ENCODE measurements at places on chromosomes 7 and 10.

GRCh38 chr10:91077549-91078071 is 142.9 kb upstream of the PCGF5 start:
- no peak for DNase-seq

DNA sequence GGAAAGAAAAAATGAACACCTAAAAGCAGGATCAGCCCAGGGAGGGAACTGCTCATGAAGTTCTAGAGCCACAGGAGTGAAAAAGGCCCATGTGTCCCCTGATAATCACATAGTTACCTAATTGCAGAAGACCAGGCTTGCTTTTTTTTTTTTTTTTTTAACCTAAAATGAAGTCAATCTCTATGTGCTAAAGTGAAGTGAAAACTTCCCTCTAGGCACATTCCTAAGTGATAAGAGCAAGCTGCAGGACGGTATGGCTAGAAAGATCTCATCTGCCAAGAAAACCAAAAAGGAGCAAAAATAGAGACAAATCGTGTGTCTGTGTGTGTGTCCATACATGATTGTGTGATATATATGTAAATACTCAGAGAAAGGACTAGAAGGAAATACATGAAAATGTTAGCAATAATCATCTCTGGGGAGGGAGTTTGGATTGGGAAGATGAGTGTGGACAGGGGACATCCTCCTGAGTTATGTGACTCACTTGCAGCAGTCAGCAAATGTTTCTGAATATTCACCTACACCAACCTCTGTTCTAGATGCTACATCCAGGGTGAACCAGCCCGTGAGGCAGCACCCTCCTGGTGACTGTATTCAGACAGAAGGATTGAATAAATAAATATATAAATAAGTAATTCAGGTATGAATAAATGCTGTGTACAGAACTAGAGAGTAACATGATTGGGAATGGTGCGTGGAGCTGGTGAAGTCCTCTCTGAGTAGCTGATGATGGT is 76.4 kb downstream of the C10orf90 start:
- no peak for DNase-seq

DNA sequence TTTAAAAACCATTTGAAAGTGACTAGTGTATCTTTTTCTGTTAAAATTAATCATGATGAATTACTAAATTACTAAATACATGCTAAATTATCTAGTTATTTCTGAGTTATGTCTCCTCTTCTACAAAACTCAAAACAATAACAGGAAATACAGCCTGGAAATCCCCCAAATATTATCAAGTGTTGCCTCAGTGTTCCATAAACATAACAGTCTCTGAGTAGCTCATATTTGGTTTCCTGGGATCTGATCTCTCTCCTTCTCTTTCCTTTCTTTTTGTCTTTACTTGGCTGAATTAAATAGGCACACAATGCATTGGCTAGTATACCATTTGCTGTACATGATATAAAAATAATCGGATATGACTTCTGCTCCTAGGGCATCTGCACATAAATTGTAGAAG is 277.6 kb upstream of the IGFBP3 start:
- no peak for DNase-seq

- DNase-seq: no peak
These were observed 97.3 kb downstream of the INPP5A start for GRCh38 chr10:132634947-132635271.

DNA sequence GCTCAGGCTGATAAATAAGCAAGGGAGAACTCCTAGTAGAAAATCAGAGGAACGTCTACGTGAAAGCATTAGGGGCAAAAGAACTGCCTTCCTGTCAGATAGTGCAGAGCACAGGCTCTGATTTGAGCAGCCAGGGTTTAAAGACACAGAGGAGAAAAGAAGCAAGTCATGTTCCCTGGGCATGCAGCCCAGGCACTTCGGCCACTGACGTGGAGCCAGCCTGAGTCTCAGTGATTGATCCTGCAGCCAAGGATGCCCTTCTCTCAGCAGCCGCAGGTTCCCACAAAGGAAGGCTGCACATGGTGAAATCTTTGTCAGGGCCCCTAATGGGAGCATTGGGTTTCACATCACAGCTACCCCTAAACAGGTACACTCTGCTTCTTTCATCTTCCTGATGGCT is 161.7 kb upstream of the HPS1 start:
- DNase-seq: no peak

- DNase-seq: no peak
These were observed 63.9 kb downstream of the PPP1R9A start for GRCh38 chr7:94971051-94971867.

- DNase-seq: no peak
These were observed 4.7 kb downstream of the ACBD7 start for GRCh38 chr10:15083674-15084501.

DNA sequence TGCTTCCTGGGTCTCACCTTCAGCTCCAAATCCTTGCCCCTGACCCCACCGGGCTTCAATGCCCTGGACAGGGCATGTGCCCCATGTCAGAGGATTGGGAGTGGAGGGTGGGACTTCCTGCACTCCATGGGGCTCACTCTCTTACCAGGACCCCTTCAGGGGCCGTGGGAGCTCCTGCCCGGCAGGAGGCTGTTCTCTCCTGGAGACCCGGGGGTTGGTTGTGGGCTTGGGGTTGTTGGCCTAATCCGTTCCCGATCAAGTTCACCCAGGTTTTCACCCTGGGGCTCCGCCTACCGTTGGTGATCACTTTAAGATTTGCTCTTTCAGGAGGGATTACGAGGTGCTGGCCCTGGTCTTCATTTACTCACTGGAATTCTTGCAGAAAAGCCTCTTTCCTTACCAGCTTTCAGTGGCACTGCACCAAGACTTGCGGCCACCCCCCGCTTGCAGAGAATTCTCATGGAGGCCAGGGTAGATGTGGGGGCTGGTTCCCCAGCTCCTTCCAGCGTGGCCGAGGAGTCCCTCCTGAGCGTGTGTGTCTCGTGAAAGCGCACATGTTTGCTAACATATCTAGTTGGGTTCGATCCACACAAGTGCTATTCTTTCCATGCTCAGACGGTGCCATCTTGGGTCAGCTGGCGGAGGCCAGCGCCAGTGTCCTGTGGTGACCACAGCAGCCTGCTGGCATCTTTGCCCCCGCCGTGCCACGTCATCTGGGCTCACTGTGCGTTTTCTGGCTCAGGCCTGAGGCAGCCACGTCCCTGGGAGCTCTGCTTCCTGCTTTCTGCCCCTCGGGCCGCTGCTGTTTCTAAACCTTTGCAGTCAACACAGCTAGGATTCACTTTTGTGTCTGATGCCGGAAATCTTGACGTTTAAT is 15.6 kb downstream of the PWWP2B start:
- no peak for DNase-seq

GRCh38 chr7:20310301-20310700 is 20.4 kb upstream of the ITGB8 start:
- DNase-seq: no peak

- no peak for DNase-seq
These were observed 72.4 kb upstream of the EBF3 start for GRCh38 chr10:130036296-130037065.

GRCh38 chr7:100875356-100875751 is 451 bp downstream of the SRRT start:
- DNase-seq: no peak

DNA sequence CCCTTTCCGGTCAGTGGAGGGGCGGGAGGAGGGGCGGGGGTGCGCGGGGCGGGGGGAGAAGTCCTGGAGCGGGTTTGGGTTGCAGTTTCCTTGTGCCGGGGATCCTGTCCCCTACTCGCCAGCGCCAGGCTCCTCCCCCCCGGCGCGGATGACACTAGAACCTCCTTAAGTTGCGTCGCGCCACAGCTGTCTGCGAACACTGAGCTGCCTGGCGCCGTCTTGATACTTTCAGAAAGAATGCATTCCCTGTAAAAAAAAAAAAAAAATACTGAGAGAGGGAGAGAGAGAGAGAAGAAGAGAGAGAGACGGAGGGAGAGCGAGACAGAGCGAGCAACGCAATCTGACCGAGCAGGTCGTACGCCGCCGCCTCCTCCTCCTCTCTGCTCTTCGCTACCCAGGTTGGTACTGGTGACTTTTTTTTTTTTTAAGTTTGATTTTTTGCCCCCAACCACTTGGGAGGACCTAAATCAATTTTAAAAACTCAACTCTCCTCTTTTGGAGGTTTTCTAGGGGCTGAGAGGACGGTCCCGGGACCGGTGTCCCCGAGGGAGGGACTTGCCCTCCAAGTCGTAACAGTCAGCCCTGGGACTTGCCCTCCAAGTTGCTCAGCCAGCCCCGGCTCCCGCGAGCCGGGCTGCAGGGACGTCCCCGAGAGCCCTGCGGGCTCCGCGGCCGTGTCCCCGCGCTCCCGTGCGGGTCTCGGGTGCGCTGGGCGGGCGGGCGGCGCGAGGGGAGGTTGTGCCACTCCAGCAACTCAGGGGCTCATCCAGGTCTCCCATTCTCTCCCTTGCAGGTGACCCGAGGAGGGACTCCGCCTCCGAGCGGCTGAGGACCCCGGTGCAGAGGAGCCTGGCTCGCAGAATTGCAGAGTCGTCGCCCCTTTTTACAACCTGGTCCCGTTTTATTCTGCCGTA is at the start of gene GATA3:
GATA3 (plus strand) TSS at position 195 of the 914 bp plus-strand sequence. CDS start 968 bp downstream, outside the sequence.
- peak; percentile 81 for DNase-seq

DNA sequence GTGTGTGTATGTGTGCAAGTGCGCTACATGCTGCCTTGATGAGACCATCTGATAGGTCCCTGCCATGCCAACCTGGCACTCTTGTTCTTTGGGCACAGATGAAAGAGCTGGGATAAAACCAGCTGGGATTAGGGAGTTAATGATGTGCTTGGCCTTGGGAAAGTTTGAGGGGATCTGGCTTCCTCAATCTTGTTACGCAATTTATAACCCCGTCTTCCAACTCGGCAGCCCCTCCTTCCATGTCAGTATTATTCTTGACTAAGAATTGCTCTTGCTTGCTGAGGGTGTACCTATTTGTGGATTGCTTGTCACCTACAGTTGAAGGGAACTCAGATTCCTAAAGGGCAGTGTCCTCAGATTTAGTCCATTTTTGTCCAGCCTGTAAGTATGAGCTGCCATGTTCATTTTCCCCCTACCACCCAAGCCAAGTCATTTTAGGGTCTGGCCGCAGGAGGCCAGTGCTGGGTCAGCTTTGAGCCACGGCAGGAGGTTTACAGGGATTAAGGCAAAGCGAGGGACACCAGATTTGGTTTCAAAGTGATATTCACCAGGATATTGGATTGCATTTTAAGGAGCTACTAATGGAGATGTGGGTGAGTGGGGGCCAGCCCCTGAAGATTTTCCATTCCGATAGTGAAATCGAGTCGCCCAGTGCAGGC is 34.1 kb upstream of the KCNMA1 start:
- no peak for DNase-seq

- no peak for DNase-seq
These were observed 25.7 kb downstream of the COBL start for GRCh38 chr7:51290702-51291540.

- no peak for DNase-seq
These were observed 2.7 kb downstream of the OGDH start for GRCh38 chr7:44608916-44609648.

GRCh38 chr7:15648461-15648961 is 38.0 kb downstream of the MEOX2 start:
- DNase-seq: no peak

- DNase-seq: no peak
These were observed 135.9 kb downstream of the ITGB8 start for GRCh38 chr7:20466543-20467021.

DNA sequence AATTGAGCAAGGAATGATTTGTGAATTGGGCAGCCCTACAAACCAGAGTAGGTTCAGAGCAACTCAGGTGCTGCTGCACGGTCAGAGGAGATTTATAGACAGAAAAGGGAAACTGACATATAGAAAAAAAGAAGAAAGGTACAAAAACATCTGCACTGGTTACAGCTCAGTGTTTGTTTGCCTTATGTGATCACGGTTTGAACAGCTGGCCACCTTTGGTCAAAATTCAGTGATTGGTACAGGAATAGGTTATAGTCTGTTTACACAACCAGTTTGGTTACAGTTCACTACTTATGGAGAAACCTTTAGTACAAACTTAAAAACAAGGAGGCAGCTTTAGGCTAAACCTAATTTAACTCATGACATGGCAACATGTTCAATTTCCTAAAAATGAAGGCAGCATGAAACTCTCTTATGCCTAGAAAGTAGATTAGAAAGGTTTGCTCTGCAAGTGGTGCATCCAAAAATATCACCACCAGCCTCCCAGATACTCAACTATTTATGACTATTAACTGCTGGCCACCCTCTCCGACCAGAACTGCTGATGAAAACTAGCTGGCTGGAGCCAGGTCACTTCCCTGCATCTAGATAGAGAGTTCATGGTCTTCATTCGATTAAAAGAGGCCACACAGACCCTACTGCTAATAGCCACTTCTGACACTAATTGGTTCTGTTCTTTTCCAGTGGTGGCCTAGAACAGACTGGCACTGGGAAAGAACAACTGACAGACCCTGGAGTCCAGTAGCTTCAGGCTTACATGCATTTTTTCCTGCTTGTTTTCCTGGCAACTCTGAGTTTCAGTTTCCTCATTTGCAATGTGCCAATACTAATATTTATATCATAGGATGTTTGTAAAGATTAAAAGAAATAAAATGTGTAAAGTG is 548.0 kb downstream of the CCSER2 start:
- no peak for DNase-seq

DNA sequence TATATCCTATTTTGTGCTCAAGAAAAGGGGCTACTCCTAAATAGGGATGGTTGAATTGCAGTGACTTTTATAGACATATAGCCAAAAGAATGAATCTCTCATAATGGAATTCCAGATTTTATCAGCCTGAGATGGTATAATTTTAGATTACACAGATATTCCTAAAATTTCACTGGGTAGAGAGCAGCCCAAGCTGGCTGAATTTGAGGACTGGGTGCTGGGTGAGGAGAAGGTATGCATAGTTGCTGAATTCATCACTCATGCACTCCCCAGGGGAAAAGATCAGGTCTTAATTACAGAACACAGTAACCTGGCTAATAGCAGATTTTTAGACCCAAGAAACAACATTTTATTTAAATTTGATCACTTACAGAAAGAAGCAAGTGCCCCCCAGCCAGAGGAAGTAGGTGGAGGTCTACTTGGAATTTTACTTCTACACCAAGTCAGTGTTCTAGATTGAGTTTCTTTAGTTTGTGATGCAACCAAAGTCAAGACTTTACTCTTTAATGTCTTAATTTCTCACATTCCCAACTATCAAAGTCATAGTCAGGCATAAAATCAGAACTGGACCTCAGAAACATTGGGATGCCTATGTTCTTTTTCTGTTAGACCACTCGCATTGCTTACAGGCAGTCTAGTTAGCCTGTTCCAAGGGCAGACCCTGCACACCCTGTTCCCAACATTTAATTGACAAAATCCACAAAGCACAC is 337.4 kb upstream of the PODXL start:
- DNase-seq: no peak

GRCh38 chr10:132397036-132397541 is at the start of gene PWWP2B:
PWWP2B (plus strand) TSS chr10:132397200; CDS start chr10:132397227, 27 bp downstream.
- DNase-seq: peak; percentile 62

All from activated CD4-positive, alpha-beta T cell treated with anti-CD3 and anti-CD28 coated beads, Interleukin-2, amount 50 U/mL, for 1 hour (primary cell).